ENCODE measurements at places on chromosomes 16 and 17. TPM values are rescaled to one million over a fixed set of nuclear protein-coding genes. Genes with fewer than 3 reads are reported as not detected.

- H3K4me3 ChIP-seq = no peak overlapping the region
- no peaks in the 10 kb centered on the region for H3K36me3 ChIP-seq
- H3K27me3 ChIP-seq = no peaks in the 10 kb centered on the region
- DNase-seq = no peak
- no peaks in the 10 kb centered on the region for H3K4me1 ChIP-seq
- no peak overlapping the region for H3K27ac ChIP-seq
These were observed 227.8 kb upstream of the CDH11 start for GRCh38 chr16:65349626-65350025.

The CBLN1 gene
- not detected for total RNA-seq

- H3K27me3 ChIP-seq = peaks cover 3% of the 10 kb centered on the region
- DNase-seq = no peak
- H3K27ac ChIP-seq = no peak overlapping the region
- H3K4me3 ChIP-seq = no peak overlapping the region
These were observed 9.6 kb upstream of the N4BP1 start for GRCh38 chr16:48619547-48619946.

The FBXW10B gene
- 0.30 TPM for total RNA-seq

DNA sequence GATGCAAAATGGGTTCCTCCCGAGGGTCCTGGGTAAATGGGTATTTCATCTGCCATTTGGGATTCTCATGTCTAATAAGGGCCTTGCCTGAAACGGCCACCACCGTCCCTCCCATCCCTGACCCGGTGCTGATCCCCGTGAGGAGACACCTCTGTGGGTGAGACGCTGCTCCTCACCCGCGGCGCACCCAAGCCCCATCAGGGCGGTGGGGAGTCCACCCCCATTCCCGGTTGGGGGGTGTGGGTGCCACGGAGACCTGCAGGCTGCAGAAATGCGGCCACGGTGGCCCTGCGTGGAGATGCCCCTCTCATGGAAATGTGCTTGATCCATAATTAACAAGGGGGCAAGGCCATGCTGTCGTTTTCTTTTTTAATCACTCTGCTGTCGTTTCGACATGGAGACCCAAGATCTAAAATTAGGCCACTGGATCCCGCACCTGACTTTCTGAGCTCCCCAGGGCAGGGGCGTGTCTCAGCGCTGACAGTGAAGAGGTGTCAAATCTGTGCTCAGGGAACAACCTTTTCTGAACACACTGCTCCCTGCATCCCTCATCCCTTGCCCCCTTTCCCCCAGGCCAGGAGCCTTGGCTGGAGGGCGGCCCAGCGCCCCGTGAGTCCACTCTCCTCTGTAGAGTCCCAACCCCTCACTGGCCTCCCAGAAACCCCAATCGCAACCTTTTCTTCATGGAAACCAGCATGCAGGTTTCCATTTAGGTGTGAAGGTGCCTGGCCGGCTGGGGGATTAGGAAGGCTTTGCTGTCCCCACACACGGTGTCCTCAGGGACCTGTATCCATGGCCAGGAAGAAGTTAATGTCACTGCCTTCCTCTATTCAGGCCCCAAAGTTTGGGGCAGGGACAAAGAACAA, 38.9 kb downstream of the PEMT start:
- H3K27me3 ChIP-seq = no peaks in the 10 kb centered on the region
- H3K27ac ChIP-seq = no peak overlapping the region
- H3K4me3 ChIP-seq = no peak overlapping the region
- no peaks in the 10 kb centered on the region for H3K4me1 ChIP-seq

The RPL13 gene
- total RNA-seq = 2,209 TPM

The CSH1 gene
- not detected for total RNA-seq

GRCh38 chr16:79644971-79645667, 44.6 kb upstream of the MAF start:
- H3K27me3 ChIP-seq = peaks cover 44% of the 10 kb centered on the region
- DNase-seq = no peak
- H3K4me1 ChIP-seq = peaks cover 28% of the 10 kb centered on the region
- H3K4me3 ChIP-seq = no peak overlapping the region
- no peak overlapping the region for H3K27ac ChIP-seq

GRCh38 chr16:69626256-69626655, 60.5 kb downstream of the NFAT5 start:
- peaks cover 3% of the 10 kb centered on the region for H3K4me1 ChIP-seq
- H3K36me3 ChIP-seq = peaks cover 20% of the 10 kb centered on the region
- H3K4me3 ChIP-seq = no peak overlapping the region
- no peak overlapping the region for H3K27ac ChIP-seq
- no peak for DNase-seq
- H3K27me3 ChIP-seq = no peaks in the 10 kb centered on the region

DNA sequence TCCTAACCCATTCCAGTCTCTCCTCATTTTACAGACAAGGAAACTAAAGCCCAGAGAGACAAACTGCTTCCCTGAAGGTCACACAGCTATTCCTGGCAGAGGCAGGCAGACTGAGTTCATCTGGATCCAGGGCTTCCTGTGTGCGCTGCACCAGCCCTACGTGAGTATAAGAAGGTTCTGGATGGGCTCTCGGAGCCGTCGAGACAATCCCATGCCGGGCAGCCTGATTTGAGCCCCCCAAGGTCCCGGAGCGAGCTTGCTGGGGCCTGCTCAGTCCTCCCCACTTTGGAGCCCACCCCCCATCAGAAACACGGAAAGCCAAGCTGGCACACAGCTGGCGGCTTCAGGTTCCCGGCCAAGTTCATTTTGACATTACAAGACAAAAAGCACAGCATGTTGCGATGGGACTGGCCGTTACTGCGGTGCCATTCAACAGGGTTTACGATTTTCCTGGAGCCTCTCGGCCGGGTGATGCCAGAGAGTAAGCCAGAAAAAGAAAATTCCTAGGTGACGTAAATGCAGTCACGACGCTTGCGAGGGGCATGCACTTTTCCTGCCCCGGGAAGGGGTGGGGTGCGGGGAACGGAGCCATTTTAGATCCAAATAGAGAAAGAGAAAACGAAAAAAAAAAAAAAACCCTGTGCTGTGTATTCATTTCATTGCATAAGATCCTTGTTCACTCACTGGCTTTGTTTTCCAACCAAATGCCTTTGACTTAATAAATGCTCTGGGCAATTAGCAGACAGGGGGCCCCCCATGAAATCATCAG, 167.1 kb upstream of the FOXF1 start:
- no peak overlapping the region for H3K4me3 ChIP-seq
- no peaks in the 10 kb centered on the region for H3K4me1 ChIP-seq
- no peak overlapping the region for H3K27ac ChIP-seq
- DNase-seq = no peak
- peaks cover 24% of the 10 kb centered on the region for H3K27me3 ChIP-seq

- peaks cover 14% of the 10 kb centered on the region for H3K36me3 ChIP-seq
- peaks cover 22% of the 10 kb centered on the region for H3K4me1 ChIP-seq
- DNase-seq = no peak
- no peaks in the 10 kb centered on the region for H3K27me3 ChIP-seq
These were observed 6.2 kb upstream of the CENPT start for GRCh38 chr16:67853670-67854069.

GRCh38 chr17:66508896-66509844, 206.8 kb downstream of the PRKCA start:
- peaks cover 15% of the 10 kb centered on the region for H3K36me3 ChIP-seq
- peak; percentile 75 for DNase-seq
- peak overlapping the region; percentile 90 for H3K27ac ChIP-seq
- peak overlapping the region; percentile 53 for H3K4me3 ChIP-seq
- H3K4me1 ChIP-seq = peaks cover 64% of the 10 kb centered on the region

DNA sequence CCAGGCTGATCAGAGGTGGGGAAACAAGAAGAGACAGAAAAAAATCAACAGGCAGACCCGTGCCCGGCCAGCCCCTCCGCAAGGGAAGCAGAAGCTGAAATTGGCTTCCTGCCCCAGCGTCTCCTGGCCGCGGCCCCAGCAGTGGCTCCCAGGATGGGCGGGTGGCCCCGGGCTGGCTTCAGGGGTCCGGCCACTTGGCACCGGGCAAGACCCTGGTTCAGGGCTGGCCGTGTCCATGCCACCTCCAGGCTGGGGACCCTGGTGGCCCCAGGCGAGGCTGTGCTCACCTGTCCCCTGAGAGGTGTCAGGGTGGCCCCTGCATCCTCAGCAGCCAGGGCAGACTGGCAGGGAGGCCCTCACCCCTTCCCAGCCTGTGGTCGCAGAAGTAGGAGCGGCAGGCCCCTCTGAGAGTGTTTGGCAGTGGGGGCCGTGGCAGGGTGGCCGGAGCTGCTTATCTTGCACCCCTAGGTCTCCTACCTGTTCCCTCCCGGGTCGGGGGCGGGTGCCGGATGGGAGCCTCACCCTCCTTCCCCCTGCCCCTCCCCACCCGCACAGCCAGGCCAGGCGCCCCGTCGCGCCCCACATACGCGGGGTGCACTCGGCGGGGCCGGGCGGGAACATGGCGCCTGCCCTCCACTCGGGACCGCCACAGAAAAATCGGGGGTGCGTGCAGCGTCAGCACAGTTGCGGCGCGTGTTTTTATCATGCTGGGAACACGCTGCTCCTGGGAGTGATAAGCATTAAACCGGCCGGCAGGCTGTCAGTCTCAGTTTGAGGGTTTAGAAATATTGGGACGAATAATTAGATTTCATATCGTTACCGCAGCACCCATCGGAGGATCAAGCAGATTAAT, 46.7 kb upstream of the ZC3H18 start:
- H3K36me3 ChIP-seq = no peaks in the 10 kb centered on the region
- H3K4me1 ChIP-seq = no peaks in the 10 kb centered on the region
- no peak overlapping the region for H3K27ac ChIP-seq
- H3K27me3 ChIP-seq = no peaks in the 10 kb centered on the region
- no peak for DNase-seq

- H3K27me3 ChIP-seq = no peaks in the 10 kb centered on the region
- H3K36me3 ChIP-seq = no peaks in the 10 kb centered on the region
- H3K4me1 ChIP-seq = peaks cover 9% of the 10 kb centered on the region
These were observed 175.5 kb downstream of the CYB561 start for GRCh38 chr17:63270610-63271009.

DNA sequence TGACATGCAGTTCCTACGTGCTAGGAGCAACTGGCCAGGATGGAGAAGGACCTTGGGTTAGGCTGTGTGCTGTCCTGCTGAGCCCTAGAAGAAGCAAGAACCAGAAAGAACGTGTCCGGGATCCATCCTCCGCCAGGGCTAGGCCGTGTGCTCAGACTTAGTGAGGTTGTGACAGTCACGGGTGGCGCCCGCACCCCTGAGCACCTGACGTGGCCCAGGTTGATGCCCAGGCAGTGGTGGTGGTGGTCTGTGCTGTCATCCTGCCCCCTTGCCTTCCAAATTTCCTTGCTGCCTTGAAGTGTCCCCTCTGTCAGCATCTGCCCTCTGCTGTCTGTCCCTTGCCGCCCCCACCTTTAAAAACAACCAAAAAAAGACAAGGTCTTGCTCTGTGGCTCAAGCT, 4.2 kb upstream of the GSE1 start:
- no peak overlapping the region for H3K4me3 ChIP-seq
- no peaks in the 10 kb centered on the region for H3K27me3 ChIP-seq
- DNase-seq = no peak
- H3K27ac ChIP-seq = no peak overlapping the region

DNA sequence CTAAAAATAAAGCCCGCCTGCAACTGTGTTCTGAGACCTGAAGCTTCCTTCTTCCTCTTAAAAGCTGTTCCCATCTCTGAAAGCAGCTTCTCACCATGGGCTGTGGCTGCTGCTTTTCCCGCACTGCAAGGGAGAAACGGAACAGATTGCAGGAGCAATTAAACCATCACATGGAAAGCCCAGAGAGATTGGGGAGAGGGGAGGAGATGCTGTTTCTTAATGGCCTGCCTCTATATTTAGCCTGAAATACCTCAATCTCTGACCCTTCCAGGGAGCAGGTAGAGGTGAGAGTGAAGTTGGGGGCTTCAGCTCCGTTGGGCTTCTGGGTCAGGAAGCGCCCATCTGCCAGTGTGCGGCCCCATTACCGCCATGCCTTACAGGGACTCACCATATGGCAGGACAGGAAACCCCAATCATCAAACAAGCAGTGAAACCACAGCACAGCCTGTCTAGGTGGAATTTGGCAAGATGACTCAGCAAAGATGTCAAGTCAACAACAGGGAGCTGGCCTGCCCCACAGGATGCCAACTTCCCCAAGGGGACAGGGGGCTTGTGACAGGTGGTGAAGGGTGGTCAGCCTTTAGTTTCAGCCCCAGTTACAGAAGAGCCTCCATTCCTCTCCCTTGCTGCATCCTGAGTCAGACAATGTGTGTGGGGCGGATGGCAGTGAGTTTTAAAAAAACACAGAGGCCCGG, 286.6 kb upstream of the CCL2 start:
- peaks cover 34% of the 10 kb centered on the region for H3K4me1 ChIP-seq
- peaks cover 10% of the 10 kb centered on the region for H3K27me3 ChIP-seq
- no peaks in the 10 kb centered on the region for H3K36me3 ChIP-seq
- H3K27ac ChIP-seq = peak overlapping the region; percentile 74

The DPEP2 gene
- total RNA-seq = 4.7 TPM

- DNase-seq = no peak
- H3K4me1 ChIP-seq = no peaks in the 10 kb centered on the region
- H3K27ac ChIP-seq = no peak overlapping the region
- H3K36me3 ChIP-seq = no peaks in the 10 kb centered on the region
- H3K27me3 ChIP-seq = no peaks in the 10 kb centered on the region
These were observed 48.0 kb downstream of the ABCC6 start for GRCh38 chr16:16175296-16175695.

DNA sequence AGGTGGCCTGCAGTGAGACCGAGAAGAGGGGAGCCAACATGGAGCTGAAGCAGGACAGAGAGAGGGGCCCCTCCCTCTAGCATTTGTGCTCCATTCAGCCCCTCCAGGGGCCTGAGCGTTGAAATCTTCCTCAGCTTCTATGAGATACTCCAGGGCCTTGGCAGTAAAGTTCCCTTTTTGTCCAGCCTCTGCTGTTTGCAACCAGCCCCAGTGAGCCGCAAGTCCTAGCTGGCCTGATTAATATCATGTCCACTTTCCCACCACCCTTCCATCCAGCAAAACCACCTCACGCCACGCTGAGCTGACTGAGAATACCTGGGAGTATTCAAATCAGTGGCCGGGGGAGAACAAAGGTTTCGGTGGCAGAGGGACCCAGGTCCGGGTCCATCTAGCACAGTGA, 11.7 kb upstream of the RPH3AL start:
- no peak overlapping the region for H3K4me3 ChIP-seq
- peaks cover 16% of the 10 kb centered on the region for H3K27me3 ChIP-seq
- no peak overlapping the region for H3K27ac ChIP-seq
- peaks cover 2% of the 10 kb centered on the region for H3K36me3 ChIP-seq
- H3K4me1 ChIP-seq = peaks cover 12% of the 10 kb centered on the region
- no peak for DNase-seq

The EXOC3L1 gene
- not detected for total RNA-seq

- peak overlapping the region; percentile 74 for H3K27ac ChIP-seq
- peak; percentile 94 for DNase-seq
- peak overlapping the region; percentile 59 for H3K4me3 ChIP-seq
- H3K36me3 ChIP-seq = no peaks in the 10 kb centered on the region
- no peaks in the 10 kb centered on the region for H3K27me3 ChIP-seq
These were observed 20.6 kb upstream of the SPNS3 start for GRCh38 chr17:4412933-4413831.

The PRPSAP2 gene
- 37.3 TPM for total RNA-seq
